ENCODE measurements at places on chromosomes 1 and 21.

DNA sequence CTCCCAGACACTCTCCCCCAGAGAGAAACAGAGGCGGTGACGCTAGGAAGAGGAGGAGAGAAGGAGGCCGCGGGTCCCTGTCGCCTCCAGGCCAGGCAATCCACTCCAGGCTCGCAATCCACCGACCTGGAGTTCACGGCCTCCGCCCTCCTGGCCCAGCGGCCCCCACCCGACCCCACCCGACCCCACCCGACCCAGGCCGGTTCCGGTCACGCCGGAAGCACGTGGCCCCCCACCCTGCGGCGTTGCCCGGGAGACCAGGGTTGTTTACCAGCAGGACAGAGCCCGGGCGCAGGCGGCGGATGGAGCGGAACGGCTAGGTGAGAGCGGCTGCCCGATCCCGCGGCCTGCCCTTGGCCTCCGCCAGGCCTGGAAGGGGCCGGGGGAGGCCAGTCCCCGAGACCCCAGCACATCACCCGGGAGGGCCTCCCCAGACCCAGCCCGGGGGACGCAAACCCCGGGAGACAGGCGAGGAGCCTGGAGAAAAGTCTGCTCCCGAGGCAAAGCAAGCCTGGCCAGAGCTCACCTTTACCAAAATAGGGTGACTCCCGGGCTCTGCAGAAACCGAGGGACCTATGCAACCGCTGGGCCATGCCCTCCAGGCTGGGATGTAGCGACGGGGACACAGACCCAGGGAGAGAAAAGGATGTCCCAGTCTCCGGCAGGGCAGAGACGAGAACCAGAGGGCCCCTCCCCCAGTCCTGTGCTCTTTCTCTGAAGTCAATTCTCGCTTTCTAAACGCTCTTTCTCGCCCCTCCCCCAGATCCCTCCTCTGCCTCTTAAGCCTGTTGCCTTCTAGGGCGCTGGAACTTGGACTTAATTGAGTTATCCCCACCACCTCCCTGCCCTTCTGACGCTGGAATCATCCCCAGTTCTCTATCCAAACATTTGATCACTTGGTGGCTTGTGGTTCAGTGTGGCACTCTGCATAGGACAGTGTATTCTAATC is at the start of the genes PLA2G2C and UBXN10:
Gene PLA2G2C (minus strand): TSS at position 685 of the 949 bp plus-strand sequence. CDS start 9,155 bp downstream, outside the sequence.
Gene UBXN10 (plus strand): TSS at position 263 of the 949 bp plus-strand sequence. CDS start 4,466 bp downstream, outside the sequence.
- DNase-seq: no peak

DNA sequence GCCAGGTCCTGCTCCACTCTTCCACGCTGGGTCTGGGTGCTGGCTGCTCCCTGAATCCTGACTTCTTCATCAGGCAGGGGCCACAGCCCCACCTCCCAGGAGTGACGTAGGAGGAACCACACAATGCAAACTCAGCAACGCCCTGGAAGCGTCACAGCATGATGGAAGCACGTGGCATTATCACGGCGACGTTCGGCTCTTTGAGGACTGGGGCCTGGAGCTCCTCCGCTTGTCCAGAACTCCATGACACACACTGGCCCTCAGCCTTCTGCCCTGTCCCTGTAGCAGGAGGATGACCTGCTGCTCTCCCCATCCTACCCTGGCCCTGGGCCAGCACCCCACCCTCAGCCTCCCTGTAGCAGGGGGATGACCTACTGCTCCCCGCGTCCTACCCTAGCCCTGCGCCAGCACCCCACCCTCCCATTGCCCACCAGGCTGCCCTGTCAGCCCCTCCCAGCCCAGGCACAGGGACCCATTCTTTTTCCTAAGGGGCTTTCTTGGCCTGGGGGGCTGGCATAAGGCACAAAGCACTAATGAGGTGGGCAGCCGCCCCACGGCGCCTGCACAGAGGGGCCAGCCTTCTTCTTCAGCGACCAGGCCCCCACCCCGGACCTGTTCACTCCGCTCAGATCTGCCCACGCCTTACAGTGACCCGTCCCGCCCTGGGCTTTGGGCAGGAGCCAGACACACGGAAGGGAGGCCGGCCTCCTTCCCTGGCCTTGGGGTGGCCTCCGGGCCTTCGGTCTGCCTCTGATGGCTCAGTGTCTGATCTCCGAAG is 65.7 kb downstream of the DHRS3 start:
- DNase-seq: no peak

DNA sequence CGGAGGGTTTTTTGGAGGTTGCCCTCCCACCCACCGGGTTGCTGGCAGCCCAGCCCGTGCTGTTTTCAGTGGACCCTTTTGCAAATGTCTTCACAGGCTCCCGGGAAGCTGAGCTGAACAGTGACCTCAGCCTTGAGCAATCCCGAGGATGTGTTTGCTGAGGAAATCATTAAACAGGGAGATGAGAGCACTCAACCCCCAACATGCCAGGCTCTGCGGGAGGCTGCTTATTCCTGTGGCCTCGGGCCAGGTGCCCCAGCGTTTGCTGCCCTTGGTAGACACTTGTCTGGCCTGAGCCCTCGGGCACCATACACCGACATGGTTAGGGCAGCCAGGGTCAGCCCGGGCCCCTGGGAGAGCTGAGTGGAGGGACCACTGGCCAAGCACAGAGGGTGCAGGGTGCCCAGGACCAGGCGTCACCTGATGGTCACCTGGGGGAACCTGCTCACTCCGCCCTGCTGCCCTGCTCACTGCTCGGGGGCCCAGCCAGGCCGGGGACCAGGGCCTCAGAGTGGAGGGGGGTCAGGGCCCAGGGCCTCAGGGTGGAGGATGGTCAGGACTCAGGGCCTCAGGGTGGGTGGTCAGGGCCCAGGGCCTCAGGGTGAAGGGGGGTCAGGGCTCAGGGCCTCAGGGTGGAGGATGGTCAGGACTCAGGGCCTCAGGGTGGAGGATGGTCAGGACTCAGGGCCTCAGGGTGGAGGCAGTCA is 42.5 kb upstream of the POFUT2 start:
- peak; percentile 89 for DNase-seq

DNA sequence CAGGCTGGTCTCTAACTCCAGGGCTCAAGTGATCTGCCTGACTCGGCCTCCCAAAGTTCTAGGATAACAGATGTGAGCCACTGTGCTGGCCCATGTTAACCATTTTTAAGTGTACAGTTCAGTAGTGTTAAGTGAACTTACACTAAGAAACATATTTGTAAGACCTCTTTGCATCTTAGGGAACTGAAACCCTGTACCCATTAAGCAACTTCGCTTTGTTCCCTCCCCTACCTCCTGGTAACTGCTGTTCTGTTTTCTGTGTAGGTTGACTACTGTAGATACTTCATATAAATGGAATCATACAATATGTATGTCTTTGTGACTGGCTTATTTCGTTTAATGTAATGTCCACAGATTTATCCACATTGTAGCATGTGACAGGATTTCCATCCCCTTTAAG is 11.0 kb downstream of the NUDC start:
- DNase-seq: no peak

DNA sequence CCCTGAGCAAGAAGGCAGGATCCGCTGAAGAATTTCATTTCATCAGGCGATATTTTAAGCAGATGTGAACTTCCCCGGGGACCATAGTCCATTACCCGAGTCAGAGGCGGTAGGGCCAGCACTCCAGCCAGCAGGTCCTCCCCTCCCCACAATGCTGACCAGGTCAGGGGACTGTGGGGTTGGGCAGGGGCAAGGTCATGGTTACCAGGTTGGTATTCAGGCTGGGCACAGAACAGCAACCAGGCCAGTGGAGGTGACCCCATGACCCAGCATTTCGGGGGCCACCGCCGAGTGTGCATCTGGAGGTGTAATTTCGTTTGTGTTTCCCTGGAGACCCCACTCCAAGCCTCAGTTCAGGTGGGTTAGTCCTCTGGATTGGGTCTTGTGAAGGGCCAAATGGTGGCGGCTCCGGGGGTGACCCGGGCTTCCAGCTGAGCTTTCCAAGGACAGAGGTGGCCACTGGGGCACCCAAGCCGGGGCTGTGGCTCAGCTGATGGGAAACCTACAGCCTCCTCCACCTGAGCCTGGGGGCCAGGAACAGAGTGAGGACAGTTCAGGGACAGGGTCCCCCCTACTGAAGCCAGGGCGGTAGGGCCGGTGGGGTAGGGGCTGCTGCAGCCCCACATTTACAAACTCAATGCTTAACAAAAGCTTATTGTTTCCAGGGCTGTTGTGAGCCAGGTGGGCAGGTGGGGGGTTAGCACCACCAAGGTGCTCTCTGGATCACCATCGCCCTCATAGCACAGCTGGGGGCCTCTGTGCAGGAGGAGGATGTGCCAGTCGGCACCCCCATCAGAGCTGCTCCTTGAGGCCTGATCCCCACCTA is 2.8 kb downstream of the PRDM16 start:
- no peak for DNase-seq

- DNase-seq: no peak
These were observed 9.7 kb downstream of the IFFO2 start for GRCh38 chr1:18946550-18947381.

GRCh38 chr1:204763773-204764427 is 78.4 kb upstream of the LRRN2 start:
- DNase-seq: peak; percentile 54

GRCh38 chr1:18974606-18975005 is 18.1 kb upstream of the IFFO2 start:
- no peak for DNase-seq
